ENCODE measurements at places on chromosomes 6 and 20.

DNA sequence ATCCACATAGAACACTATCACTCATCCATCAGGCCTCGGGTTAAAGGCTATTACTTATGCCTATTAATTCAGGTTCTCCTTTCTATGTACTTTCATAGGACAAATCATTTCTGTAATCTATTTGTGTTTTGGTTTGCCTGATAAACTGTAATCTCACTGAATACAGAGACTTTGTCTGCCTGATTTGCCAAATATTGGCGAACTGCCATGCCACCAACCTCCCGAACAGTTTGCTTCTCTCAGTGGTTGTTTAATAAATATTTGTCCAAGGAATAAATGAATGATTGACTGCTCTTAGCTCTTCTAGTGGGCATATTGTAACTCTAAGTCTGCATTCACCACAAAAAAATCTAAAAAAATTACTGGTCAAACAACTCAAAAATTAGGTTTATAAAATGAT is 170.1 kb upstream of the ZFP64 start:
- no peak for DNase-seq

GRCh38 chr6:20402342-20403069 is 827 bp downstream of the E2F3 start:
- DNase-seq = peak; percentile 62

- no peak for DNase-seq
Observed at GRCh38 chr6:25961619-25962148, 918 bp upstream of the TRIM38 start.

- DNase-seq = no peak
Observed at GRCh38 chr6:122130026-122130348, 269.5 kb upstream of the HSF2 start.

DNA sequence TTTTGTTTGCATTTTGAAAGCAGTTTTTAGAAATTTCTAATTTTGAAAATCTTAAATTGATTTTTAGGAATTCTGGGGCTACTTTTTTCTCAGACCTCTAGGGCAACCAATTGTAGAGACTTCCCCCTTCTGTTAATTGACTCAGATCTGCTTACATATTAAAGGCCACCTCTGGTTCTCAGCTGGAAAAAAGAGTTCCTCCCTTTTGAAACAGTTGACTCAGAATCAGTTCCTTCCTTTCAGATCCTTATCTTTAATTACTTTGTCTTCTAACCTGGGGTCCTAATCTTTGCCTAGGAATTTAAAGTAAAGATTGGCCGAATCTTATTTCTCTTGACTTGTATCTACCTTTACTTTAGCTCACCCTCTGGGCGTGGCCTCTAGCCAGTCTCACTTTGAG is 146.8 kb downstream of the LAMA2 start:
- DNase-seq = no peak

GRCh38 chr6:116419069-116419786 is 41.9 kb upstream of the CALHM6 start:
- no peak for DNase-seq

GRCh38 chr6:23088761-23089160 is 519.4 kb downstream of the HDGFL1 start:
- DNase-seq = no peak

All from umbilical cord (tissue), 2 donors.